ENCODE measurements at places on chromosomes 5 and 9.

- DNase-seq: no peak
Measured at GRCh38 chr9:14909961-14910805, at the start of gene FREM1. Gene FREM1 (minus strand): TSS chr9:14910428. CDS start chr9:14868977, 41,451 bp downstream.

DNA sequence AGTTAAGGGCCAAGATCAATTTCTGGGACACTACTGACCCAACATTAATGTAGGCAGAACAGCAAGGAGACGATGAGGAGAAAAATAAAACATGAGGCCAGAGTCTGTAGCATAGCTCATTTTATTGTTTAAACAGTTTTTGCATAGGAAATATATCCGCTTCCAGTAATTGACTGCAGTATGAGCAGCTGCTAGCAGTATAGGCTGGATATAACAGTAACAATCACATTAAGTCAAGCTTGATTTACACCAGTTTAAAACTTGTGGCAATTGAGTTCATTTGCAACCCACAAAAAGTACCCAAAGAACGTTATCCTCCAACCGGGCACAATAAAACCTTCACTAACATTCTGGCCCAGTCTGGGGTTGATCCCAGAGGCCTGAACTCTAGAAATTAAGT is 232.2 kb downstream of the NFIB start:
- DNase-seq: no peak

DNA sequence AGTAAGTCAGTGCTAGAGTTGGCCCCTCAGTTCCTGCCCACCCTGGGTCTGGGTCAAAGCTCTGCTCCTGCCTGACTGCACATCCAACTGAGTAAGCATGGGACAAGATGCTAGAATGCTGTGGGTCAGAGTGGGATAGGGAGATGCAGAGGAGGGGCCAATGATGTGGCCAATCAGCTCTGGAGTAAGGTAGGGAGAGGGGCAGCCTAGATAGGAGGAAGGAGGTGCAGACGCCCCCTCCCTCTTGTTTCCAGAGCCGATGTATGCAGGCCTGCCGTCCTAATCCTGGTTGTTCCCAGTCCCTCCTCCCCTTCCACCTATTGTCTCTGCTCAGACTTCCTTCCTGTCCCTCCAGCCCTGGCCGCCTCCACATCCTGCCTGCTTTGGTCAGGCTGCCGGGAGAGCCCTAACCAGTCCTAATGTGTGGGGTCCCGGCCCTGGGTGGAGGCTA is 1.3 kb downstream of the ARAP3 start:
- no peak for DNase-seq

DNA sequence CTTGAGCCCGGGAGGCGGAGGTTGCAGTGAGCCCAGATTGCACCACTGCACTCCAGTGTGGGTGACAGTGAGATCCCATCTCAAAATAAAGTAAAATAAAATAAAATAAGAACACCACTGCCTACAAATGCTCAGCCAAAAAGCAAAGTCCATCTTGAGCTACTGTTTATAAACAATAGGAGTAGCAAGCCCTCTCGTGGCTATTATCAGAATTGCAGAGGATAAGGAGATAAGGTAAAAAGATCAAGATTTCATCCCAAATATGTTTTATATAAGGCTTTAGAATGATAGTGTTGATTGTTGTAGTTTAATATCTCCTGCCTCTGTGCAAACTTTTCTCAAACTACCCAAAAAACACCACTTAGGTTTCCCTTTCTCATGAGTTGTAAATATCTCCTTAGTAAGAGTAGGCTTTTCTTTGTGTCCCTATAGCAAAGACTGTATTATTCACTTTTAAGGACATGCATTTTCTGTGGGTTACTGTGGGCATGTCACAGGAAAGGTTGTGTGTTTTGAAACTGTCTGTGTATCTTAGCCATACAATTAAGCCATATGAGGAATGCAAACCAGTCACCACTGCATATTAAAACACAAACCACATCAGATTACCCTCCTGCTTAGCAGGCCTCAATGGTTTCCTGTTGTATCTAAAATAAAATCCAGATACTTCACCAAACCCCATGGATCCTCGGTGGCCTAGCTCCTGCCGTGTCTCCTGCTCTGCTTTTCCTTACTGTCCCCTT is 31.8 kb upstream of the CKS2 start:
- no peak for DNase-seq

GRCh38 chr5:108749128-108749861 is 1.6 kb downstream of the FER start:
- peak; percentile 7 for DNase-seq

GRCh38 chr5:67451640-67452279 is 255.2 kb upstream of the CD180 start:
- DNase-seq: no peak

DNA sequence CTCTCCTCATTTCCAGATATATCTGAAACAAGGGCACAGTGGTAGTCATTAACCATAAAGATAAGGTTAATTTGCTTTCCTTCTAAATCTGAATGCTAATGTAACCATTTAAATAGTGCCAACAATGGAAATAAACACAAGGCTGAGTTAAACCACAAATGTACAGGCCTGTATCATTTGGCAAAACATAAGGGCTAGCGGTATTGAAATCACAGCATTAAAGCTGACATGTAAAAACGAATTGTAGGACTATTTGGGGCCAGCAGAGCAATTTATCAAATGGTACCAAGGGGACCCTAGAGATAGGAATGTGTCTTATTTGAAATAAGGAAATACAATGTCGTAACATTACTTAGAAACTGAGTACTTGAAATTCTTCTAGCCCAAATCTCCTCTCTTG is 247.5 kb upstream of the RPS23 start:
- DNase-seq: no peak

DNA sequence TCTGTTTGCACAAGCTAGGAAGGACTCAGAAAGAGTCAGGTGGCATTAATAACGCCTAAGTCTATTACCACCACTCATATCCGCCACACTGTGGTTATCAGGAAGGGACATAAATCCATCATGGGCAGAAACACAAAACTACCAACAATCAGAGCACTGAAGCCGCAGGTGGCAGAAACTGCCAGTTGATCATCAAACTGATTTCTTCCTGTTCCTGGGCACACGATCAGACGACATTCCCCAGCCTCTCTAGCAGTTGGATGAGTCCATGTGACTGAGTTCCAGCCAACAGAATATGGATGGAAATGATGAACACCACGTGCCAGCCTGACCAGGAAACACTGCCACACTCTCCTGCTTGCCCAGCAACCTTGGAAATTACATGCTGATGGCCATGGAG is 181.7 kb downstream of the ELAVL2 start:
- no peak for DNase-seq

DNA sequence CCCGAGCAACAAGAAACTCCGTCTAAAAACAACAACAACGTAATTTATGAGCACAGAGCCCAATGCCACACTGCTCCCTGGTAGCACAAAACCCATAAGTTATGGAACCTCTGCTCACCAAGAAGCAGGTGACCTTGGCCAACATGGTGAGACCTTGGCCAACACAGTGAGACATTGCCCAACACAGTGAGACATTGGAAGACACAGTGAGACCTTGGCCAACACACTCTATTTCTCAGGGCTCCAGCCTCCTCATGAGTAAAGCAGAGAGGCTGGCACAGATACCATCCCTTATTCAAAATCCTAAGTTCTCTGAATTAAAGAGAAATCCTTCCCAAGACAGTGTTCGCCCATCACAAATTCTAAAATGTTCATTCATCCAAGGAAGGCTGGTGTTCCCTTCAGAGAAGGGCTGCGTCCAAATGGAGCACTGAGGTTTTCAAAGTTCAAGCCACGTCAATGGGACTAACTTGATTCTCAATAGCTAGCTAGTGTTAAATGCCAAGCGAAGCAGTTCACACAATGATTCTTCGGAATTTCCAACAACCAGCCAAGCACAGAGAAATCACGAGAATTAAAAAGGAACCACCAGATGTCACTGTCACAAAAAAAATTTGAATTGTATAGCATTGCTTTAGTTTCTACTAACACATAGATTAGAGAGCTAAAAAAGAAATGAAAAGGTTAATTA is 29.5 kb downstream of the TTC39B start:
- no peak for DNase-seq

DNA sequence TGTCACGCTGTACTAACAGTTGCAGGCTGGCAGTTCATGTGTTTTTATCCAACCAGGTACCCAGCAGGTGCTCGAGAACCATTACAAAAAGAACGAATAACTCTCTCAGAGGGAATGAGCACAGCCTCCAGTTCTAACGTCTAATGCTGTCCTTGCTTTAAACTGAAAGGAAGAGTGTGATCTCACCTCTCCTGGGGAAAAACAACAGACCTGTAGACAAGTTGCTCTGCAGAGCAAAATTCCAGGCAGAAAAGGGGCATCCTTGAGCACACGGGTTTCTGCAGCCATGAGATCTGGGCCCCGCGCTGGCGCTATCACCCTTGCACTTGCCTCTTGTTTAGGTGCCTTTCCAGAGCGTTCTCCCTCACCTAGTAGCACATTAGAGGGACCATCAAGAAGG is 92.5 kb upstream of the DNAH5 start:
- no peak for DNase-seq
